Pancreas (tissue), 10 donors: ENCODE measurements at places on chromosomes 6 and 20. TPM values are rescaled to one million over a fixed set of nuclear protein-coding genes. Genes with fewer than 3 reads are reported as not detected.

ZNF831 gene
- 0.20 TPM for total RNA-seq

DNA sequence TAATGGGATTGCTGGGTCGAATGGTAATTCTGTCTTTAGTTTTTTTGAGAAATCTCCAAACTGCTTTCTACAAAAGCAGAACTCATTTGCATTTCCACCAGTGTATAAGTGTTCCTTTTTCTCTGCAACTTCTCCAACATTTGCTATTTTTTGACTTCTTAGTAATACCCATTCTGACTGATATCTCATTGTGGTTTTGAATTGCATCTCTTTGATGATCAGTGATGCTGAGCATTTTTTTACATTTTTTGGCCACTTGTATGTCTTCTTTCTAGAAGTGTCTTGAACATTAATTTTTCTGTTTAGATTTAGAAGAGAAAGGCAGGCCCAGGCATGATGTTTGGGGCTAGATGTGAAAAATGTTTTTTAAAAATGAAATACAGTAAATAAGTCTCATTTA lies 553.1 kb upstream of the MAN1A1 start:
- no peak for DNase-seq
- H3K36me3 ChIP-seq: no peaks in the 10 kb centered on the region
- no peaks in the 10 kb centered on the region for H3K27me3 ChIP-seq
- H3K4me3 ChIP-seq: no peak overlapping the region

ADGB gene
- total RNA-seq: not detected

DPPA5 gene
- not detected for total RNA-seq

ISM1 gene
- 2.5 TPM for total RNA-seq

- H3K27me3 ChIP-seq: no peaks in the 10 kb centered on the region
- no peaks in the 10 kb centered on the region for H3K36me3 ChIP-seq
- no peak overlapping the region for H3K4me3 ChIP-seq
- H3K4me1 ChIP-seq: no peaks in the 10 kb centered on the region
- DNase-seq: no peak
- no peak overlapping the region for H3K27ac ChIP-seq
These were observed 31.6 kb upstream of the ANKRD60 start for GRCh38 chr20:58260006-58260405.

DNA sequence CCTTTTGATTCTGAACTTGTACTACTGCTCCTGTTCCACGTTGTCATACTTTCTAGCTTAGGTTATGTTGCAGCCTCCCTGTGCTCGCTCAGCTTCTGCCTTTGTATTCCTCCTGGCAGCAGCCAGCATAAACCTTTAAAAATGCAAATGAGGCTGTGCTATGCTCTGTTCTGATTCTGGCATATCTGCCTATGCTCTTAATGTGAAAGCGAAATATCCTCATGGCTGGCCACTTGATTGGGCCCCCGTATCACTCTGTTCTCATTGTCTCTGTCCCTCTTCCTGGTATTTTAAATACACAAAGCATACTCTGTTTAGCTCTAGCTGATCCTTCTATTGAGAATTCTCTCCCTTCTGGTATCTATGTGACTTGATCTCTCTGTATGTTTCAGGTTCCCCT lies 139.0 kb downstream of the JARID2 start:
- peaks cover 3% of the 10 kb centered on the region for H3K4me1 ChIP-seq
- H3K4me3 ChIP-seq: no peak overlapping the region
- H3K27ac ChIP-seq: peak overlapping the region; percentile 20

DNA sequence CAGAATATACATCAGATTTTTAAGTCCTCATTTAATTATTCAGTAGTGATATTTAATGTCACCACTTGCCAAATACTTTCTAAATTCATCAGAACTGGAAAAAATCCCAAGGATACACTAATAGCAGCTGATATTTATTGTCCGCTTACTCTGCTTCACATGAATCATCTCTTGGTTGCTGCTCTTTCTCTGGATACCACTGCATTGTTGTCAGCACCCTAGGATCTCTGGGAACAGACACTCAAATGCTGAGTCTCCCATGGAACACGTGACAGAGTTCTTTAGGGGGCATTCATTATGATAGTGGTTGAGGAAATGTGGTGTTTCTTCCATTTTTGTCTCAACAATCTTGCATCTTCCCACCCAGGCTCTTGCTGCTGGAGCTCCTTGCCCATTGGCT lies 318.0 kb downstream of the RFPL4B start:
- H3K4me1 ChIP-seq: no peaks in the 10 kb centered on the region
- DNase-seq: no peak
- H3K27me3 ChIP-seq: no peaks in the 10 kb centered on the region
- H3K27ac ChIP-seq: no peak overlapping the region

DNA sequence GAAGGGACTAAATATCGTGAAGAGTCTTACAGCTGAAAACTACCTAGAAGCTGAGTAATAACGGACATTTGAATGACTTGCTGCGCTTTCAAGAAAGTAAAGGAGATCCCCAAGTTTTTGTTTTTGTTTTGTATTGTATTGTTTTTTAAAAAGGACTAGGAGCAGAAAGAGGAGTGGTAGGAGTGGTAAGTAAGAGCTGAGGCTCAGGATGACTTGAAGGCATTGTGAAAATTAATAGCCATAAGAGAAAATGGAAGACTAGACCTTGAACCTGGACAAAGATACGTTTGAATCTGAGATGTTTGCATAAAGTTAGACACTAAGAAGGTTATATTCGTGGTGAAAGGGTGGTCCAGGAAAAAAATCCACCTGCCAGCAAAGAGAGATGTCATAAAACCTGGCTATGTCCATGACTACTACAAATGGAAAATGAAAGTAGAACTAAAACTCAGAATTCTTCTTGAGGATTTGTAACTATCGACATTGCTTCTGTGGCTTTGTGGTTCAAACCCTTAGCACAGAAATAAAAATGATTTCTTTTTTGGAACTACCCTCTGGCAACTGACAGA lies 824.8 kb upstream of the FLRT3 start:
- H3K27me3 ChIP-seq: no peaks in the 10 kb centered on the region
- H3K4me3 ChIP-seq: no peak overlapping the region
- DNase-seq: no peak
- H3K27ac ChIP-seq: no peak overlapping the region
